WERI-Rb-1 (cell line): ENCODE measurements at places on chromosomes 6 and 20.

DNA sequence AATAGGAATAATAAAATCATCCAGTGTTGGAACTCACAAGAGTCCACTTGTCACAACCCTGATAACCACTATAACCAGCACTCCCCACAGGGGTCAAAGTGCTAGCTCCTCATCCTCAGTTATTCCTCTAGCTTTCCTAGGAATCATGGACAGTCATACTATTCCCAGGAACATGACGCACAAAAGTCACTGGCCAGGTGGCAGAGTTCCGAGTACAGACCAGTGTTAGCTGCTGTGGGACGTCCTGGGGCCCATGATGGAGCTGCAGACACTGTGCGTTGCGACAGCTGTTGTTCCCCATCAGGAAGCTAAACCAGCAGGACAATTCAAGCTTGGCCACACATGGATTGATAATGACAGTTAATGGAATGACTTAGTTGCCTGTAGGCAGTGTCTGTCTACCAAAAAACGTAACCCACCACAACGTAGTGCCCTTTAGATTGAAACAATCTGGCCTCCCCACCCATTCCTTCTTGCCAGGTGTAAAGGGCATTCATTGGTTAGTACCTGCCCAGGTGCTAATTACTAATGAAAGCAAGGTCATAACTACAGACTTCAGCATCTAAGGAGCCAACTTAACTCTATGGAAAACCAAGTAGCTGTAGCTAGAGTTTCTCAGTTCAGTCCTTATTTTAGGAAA, 17.4 kb downstream of the EZR start:
- no peak for DNase-seq

DNA sequence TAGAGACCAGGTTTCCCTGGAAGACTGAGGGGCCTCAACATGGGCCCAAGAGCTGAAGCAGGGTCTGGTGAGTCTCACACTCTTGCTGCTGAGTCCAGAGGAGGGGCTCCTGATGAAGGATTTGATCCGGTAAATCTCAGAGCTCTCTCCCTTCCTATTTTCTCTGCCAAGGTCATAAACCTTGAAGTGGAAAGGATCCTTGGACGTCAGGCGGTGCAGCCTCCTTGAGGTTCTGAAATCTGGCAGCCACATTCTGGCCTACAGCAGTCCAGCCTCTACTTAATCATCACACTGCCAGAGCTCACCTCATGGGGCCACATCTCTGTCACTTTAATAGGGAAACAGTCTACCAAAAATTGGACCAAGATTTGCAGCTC, 24.0 kb downstream of the ACSS1 start:
- no peak for DNase-seq

DNA sequence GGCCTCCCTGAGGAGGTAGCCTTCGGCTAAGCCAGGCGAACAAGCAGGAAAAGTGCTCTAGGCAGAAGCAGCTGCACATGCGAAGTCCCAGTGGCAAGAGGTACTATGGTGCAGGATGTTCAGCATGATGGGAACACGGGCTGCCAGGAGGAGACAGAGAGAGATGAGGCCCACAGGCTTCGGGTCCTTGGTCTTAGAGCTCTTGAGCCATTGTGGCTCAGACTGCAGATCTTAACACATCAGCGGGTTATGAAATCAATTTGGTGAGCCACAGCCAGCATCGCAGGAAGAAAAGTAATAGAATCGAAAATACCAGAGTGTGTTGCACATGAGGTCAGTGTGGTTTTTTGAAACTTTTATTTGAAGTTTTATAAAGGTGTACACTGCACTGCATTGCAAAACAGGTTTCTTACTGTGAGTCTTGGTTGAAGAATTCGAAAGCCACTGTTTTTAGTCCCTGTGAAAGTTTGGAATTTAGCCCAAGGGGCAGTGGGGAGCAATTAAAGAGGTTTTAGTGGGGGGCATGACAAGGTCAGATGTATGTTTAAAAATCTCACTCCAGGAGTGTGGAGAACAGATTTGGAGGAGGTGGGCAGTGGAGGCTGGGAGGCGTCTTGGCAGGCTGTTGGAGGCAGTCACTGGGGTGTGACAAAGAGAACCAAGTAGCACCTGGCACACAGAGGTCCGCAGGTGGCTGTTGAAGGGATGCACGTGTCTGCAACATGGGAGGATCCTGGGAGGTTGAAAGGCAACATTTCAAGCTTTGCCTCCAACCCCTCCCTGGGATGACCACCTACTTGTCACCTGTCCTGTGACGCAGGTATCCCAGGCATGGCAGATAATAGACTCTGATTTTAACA, 69.3 kb downstream of the EYA2 start:
- no peak for DNase-seq

DNA sequence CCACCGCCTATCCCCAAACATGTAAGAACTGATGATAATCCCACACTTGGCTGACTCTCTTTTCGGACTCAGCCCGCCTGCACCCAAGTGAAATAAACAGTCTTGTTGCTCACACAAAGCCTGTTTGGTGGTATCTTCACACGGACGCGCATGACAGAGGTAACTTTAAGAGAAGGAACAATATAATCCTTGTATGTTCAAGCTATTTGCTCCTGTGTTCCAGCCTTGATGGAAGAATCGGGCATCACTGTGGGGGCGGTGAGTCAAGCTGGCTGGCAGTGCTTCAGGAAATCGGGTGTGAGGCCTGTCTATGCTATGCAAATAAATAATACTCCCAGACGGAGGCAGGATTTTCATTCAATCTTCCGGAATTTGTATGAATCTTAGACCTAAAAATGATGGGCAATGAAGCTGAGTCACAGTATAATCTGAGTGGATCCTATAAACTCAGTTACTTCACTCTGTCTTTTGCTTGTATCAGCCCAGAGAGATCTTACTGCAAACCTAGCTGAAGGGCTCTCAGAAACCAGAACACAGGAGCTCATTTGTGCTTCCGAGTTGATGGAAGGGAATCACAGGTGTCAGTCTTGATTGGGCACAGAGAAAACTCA, 45.2 kb upstream of the NT5E start:
- no peak for DNase-seq

- no peak for DNase-seq
These were observed at the start of gene TMEM239 for GRCh38 chr20:2816030-2816582. Gene TMEM239 (plus strand): TSS chr20:2816364. CDS start chr20:2816555, 191 bp downstream.

DNA sequence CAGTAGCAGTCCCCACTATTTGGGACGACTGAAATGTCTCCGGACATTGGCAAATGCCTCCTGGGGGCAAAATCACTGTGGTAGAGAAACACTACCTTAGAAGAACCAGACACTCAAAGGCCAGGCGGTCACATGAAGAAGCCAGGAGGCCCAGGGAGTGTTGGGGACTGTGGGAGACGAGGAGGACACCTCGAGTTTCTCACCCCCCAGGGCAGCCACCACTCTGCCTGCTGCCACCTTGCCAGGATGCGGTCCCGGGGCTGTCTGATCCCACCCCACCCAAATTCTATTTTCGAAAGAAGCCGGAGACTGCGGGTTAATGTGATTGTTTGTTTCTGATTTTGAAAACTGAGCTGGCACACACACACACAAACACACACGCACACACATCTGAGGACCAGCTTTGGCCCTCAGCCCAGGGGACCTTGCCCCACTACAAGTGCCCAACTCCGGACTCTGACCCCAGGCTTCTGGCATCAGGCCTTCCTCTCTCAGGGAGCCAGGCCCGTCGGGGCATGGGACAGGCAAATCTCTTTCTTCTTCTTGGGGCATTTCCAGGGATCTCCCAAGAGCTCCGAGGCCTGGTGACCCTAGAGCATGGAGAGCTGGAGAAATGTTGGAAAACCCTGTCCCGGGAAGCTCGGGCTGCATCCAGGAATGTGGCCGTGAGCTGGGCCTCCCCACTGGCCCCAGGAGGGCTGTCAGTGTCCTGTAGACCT, 187.5 kb upstream of the PMEPA1 start:
- no peak for DNase-seq
